T-helper 2 cell (primary cell): ENCODE measurements at places on chromosomes 6 and 20.

GRCh38 chr6:81731814-81732213 is 20.7 kb downstream of the TENT5A start:
- no peak for DNase-seq

DNA sequence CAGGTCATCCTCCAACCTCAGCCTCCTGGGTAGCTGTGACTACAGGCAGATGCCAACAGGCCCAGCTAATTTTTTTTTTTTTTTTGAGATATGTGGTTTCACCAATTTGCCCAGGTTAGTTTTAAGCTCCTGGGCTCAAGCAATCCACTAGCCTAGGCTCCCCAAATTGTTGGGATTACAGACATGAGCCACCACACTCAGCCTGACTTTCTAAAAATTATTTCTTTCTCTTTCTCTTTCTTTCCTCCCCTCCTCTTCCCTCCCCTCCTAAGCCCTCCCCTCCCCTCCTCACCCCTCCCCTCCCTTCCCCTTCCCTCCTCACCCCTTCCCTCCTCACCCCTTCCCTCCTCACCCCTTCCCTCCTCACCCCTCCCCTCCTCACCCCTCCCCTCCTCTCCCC is 127.3 kb downstream of the BTBD3 start:
- no peak for DNase-seq

DNA sequence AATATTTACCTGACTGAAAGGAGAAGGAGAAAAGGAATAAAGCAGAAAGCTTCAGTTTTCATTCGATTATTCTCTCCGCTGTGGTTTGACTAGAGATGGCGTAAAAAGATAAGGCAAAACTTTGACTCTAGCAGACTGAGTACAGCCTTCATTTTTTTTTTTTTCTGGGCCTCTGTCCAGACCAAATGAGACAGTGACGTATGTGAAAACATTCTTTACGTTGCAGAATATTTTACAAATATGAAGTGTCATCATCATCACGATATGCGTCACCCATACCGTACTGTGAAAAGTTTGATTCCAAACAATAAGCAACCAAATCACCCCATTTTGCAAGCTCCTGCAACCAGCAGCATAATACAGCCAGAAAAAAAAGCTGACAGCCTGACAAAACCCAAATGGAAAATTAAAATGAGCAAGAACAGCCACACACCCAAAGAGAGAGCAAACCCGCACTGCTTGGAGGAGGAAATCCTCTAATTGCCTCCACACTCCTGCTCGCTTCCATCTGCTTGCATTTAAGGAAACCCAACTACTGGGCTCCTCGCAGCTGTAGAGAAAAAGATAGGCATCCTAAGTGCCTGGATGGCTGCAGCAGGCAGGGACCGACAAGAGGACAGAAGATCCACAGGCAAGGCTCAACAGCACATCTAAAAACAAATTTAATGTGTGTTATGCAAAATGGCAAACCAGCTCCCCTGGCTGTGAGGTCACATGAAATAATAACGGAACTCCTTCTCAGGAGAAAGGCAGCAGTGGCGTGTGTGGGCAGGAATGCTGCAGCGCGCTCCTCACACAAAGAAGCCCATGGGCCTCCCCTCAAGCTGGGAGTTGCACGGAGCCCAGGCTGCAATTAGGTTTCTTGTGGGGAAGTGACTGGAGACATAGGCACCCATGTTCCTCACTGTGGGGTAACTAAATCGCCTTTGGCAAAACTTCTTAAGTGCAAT is 113.1 kb downstream of the FYN start:
- no peak for DNase-seq

- no peak for DNase-seq
These were observed 781.7 kb upstream of the CITED2 start for GRCh38 chr6:140156131-140156530.

DNA sequence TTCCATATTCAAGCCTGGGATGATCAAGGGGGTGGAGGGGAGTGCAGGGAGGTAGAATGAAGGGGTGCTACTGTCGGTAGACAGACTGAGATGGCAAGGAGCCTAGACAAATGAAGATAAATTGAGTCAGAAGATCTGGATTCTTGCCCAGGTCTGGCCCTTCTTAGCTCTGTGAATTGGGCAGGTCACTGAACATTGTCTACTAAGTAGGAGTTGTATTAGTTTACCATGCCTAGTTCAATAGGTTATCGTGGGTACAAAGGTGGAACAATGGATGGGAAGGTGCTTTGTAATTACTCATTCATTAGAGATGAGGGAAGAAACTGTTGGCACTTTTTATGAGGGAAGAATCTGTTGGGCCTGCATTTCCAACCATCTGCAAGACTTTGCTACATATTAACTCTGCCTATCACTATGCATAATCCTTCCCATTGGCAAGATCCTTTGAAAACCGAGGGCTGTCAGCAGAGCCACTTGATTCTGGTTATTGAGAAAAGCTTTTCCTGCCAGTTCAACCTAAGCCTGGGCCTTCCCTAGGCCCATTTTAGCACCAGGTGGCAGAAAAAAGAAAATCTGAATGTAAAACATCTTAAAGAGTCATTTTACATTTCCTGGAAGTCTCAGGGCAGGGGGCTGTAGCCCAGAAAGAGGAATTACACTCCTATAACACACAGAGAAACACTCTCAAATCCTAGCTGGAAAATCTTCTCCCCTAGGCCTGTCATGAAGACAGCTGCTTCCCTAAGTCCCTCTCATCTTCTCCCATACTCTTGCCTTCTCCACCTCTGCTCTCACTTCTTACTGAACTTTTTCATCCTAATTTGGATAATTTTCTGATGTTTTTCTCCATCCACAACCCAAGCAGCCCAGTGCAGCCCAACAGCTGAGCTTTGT is 103.5 kb downstream of the CD24 start:
- no peak for DNase-seq

DNA sequence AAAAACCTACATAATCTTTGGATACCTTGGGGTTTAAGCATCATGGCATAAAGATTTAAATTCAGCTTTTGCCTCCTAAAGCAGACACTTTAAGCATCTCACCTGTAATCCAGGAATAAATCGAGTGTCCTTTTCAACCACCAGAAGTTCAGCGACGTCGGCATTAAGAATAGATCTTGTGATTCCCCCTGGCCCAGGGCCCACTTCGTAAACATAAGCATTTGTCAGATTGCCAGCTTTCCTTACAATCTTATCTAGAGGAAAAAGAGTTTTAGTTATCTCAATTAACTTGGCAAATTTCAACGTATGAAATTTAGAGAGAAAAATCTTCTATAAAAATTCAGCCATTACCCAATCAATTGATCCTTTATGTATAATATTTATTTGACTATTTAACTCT is 3.2 kb downstream of the TFB1M start:
- DNase-seq = no peak

DNA sequence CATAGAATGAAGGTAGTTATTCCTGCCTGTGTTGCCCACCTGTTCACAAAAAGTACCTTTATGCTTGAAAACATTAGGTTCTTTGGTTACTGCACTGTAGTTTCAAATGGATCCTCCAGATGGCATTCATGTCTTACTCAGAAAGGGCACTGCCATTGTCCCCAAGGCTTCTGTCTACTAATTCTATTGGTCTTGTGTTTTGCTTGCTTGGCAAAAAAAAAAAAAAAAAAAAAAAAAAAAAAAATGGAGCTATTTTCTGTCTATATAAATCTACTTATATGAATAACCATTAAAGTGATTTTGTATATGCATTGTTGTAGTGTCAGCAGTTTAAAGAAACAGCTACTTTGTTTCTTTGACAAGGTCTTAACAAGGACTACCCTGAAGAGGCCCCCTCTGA is 12.7 kb upstream of the EFHC1 start:
- no peak for DNase-seq

GRCh38 chr6:91941838-91942237 is 1355.0 kb upstream of the MAP3K7 start:
- no peak for DNase-seq

- no peak for DNase-seq
These were observed 423.2 kb downstream of the RFPL4B start for GRCh38 chr6:112770308-112770707.

DNA sequence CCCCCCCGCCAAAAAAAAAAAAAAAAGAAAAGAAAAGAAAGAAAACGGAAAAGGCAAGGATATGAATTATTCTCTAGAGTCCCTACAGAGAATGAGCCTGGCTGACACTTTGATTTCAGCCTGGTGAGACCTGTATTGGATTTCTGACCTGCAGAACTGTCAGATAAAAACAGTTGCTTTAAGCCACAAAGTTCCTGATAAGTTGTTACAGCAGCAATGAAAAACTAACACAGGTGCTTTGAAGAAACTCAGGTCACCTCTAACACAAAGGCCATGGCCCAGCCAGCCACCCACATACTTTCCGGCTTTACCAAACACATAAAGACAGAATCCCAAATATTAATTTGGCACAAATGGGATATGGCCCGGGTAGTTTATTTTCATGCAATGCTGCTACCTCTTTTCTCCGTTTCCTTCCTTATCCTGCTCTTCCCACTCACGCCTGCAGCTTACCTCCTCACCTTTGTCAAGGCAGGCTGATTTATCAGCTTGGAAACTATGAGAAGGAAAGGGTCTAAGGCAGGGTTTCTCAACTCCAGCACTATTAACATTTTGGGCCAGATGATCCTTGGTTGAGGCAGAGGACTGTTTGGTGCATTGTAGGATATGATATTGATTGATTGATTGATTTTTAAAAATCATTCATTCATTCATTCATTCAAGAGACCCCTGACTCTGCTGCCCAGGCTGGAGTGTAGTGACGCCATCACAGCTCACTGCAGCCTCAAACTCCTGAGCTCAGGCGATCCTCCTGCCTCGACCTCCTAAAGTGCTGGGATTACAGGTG is 88.1 kb downstream of the ATXN1 start:
- no peak for DNase-seq

DNA sequence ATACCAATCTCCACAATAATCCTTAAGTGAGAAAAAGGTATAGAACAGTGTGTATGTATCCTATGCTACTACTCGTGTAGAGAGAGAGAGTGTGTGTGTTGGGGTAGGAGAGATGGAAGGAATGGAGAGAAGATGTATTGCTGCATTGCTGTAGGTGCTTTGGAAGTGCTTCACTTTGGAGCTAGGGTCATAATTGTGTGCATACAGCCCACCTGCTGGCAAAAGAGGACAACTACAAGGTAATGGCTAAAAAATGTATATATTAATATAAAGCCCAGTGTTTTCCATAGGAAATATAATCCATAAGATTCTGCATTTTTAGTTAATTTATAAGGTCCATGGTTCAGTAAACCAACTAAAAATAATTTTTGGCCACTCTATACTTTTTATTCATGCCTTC is 36.1 kb downstream of the SERAC1 start:
- no peak for DNase-seq

DNA sequence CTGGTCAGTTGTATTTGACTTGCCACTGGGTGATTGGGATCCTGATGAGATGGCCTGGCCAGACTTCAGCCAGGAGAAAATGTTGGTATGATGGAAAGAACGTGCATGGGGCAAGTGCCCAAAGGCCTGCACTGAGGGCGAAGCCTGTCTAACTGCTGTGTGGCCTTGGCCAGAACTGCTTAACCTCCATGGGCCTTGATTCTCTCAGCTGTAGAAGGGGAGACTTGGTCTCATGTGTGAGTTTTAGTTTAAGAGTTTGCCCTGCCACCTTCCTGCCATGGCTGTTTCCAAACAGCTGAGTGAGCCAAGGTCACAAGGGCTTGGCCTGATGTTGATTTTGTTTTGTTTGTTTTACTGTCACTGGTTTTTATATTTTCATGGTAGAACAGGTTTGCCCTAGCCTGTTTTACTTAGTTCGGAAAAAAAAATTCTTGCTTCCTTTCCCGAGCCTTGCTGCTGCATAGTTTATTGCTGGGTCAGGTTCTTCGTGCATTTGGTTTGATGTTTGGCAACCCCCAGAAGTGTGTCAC is 35.3 kb downstream of the DSTN start:
- DNase-seq = no peak

DNA sequence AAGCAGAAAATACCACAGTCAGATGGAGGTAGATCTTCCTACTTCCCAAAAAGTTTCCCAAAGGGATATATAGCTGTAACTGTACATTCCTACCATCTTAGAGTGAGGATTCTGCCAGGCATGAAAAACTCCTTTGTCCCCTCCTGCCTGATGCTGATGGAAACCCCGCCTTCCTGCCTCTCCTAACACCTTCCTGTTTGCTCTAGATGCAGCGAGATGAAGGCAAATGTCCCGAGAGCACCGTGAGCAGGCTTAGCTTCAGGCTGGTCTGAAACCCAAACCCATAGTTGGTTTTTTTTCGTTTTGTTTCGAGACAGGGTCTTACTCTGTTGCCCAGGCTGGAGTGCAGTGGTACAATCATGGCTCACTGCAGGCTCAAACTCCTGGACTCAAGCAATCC is 55.6 kb downstream of the MYB start:
- peak; percentile 40 for DNase-seq

GRCh38 chr6:84330325-84330724 is 102.9 kb upstream of the CEP162 start:
- no peak for DNase-seq

DNA sequence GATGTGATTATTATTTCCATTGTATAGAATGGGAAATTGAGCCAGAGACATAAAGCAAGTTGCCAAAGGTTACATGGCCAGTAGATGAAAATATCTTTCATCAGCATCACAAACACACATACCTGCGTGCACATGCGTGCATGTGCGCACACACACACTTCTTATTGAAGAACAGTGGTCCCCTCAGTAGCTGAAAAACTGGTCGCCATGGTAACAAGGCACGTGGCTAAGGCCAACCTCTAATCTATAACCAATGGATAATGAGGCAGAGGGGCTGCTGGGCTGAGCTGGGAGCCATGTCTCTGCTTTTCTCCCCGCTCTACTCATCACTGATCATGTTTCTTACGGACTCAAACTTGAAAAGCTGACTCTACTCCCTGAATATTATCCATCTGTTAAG is 60.3 kb downstream of the NRSN1 start:
- no peak for DNase-seq

- no peak for DNase-seq
These were observed 2.2 kb downstream of the CLDN20 start for GRCh38 chr6:155265843-155266535.

GRCh38 chr6:67591910-67592309 is 1043.2 kb upstream of the ADGRB3 start:
- no peak for DNase-seq

GRCh38 chr6:38715016-38715689 is at the start of gene DNAH8:
Gene DNAH8, plus strand, starts transcription at chr6:38715311. Its CDS starts 7,499 bp downstream, at chr6:38722810.
- DNase-seq = no peak
